Ascending aorta (tissue), 2 donors: ENCODE measurements at places on chromosomes 2 and 18. TPM values are rescaled to one million over a fixed set of nuclear protein-coding genes. Genes with fewer than 3 reads are reported as not detected.

Gene AQP12A
- not detected for total RNA-seq

GRCh38 chr2:238450440-238450861 lies 23.7 kb downstream of the ASB1 start:
- no peaks in the 10 kb centered on the region for H3K4me1 ChIP-seq
- no peak overlapping the region for H3K27ac ChIP-seq
- H3K4me3 ChIP-seq = no peak overlapping the region
- no peaks in the 10 kb centered on the region for H3K27me3 ChIP-seq

GRCh38 chr18:49666045-49666775 lies 104.4 kb downstream of the LIPG start:
- no peaks in the 10 kb centered on the region for H3K4me1 ChIP-seq
- no peaks in the 10 kb centered on the region for H3K36me3 ChIP-seq
- no peak for DNase-seq
- H3K27ac ChIP-seq = no peak overlapping the region
- H3K4me3 ChIP-seq = no peak overlapping the region
- H3K27me3 ChIP-seq = no peaks in the 10 kb centered on the region

Gene MAPK4
- 1.2 TPM for total RNA-seq

GRCh38 chr18:22378672-22379282 lies 38.9 kb downstream of the CTAGE1 start:
- H3K4me1 ChIP-seq = no peaks in the 10 kb centered on the region
- H3K27ac ChIP-seq = no peak overlapping the region
- no peaks in the 10 kb centered on the region for H3K27me3 ChIP-seq
- DNase-seq = no peak

DNA sequence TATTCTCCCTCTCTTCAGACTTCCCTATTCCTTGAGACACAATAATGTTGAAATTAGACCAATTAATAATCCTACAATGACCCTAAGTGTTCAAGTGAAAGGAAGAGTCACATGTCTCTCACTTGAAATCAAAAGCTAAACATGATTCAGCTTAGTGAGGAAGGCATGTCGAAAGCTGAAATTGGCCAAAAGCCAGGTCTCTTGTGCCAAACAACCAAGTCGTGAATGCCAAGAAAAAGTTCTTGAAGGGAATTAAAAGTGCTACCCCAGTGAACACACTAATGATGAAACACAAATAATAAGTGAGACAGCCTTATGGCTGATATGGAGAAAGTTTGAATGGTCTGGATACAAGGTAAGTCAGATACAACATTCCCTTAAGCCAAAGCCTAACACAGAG lies 115.4 kb downstream of the PXDN start:
- DNase-seq = no peak
- H3K27me3 ChIP-seq = no peaks in the 10 kb centered on the region
- peaks cover 17% of the 10 kb centered on the region for H3K36me3 ChIP-seq
- H3K27ac ChIP-seq = peak overlapping the region; percentile 38
- no peaks in the 10 kb centered on the region for H3K4me1 ChIP-seq
- H3K4me3 ChIP-seq = no peak overlapping the region
